ENCODE measurements at places on chromosomes 13 and 19.
A peak's percentile ranks its signal among the peaks of the same experiment; 100 is the strongest.

GRCh38 chr19:38559428-38560401 lies 58.0 kb downstream of the MAP4K1 start:
- DNase-seq = no peak

GRCh38 chr19:18179957-18180356 lies 6.3 kb downstream of the IFI30 start:
- DNase-seq = no peak

DNA sequence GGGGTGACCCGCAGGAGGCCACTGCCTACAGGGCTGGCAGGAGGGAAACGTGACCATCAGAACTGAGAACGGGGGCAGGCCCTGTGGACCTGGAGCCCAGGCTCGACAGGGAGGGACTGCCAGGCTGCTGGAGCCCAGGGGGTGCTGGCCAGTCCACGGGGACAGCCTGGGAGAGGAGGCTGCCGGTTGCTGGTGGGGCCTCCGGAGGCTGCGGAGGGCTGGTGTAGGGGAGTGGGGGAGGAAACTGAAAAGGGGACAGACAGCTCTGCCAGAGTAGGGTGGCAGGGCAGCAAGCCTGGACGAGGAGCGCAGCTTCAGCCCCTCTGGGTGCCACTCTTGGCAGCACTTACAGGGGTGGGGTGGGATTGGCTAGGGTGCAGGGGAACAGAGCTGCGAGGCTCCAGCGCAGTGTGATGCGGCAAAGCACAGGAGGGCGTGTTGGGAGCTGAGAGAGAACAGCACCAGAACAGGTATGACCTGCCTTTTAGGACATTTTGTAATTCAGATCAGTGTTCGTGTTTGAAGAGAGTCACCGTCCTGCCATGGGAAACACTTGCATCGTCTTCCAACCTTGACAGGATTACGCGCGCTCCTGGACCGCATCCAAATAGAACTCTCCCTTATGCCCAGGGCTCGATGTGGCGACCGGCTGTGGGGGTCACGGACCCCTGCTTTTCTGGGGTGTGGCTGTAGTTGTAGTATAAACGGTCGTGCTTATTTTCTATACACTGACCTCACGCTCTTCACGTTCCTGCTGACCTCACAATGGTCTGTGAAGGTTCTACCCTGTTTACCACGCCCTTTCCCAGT lies 19.9 kb upstream of the ARHGEF7 start:
- DNase-seq = no peak

DNA sequence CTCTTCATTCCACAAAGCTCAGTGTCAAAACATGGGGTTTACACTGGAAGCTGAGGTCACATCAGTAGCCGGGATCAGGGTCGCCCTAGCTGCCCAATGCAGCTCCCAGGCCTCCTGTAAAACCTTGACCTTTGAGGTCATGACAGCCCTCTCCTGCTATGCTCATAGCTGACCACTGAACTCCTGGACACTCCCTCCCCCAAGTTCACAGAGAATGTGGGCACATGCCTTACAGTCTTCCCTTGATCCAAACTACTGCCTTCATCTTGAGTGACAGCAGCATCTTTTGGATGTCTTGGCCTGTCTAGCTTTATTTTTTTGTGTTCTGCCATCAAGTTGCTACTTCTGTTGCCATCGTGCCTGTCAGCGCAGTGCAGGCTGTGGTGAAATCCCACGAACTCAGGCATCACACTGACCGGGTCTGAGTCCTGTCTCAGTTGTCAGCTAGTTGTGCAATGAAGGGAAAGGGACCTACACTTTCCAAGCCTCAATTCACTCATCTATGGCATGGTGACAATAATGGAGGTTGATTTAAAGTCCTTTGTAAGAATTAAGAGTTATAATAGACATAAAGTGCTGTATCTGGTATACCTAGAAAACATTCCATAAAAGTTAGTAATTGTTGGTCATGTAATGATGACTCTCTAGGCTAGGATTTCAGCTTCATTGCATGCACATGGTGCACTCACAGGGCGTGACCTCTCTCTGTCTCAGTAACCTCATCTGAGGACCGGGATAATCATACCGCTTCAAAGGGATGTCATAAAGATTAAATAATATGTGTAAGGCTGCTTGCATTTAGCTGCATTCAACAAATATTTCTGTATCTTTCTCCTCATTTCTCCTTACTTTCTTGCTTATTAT lies 16.4 kb upstream of the ALOX5AP start:
- DNase-seq = no peak

- no peak for DNase-seq
Measured at GRCh38 chr13:27004326-27004725, 167.3 kb downstream of the USP12 start.

DNA sequence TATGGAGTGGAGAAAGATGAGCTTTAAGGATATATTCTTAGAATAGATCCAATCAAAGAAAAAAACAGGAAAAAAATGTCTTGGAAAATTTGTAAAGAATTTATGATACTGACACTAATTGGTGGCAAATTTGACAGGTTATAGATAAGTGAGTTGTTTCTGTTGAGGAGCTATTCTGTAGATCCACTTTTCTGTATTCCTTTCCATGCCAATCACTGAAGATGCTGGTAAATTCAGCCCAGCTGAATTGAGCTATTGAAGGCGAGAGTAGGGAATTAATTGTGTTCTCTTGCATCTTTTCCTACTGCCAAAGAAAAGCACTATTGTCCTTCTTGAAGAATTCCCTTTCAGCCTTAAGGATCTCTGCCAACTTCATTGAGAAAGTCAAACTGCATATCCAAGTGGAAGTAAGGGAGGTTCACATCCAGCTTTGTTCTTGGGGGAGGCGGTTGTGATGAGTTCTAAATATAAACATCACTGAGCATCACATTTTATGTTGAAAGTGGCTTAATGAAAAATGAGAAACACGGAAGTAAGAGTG lies 113.1 kb downstream of the PCDH9 start:
- DNase-seq = no peak

- DNase-seq = no peak
Measured at GRCh38 chr19:6213266-6213595, 66.5 kb downstream of the MLLT1 start.

DNA sequence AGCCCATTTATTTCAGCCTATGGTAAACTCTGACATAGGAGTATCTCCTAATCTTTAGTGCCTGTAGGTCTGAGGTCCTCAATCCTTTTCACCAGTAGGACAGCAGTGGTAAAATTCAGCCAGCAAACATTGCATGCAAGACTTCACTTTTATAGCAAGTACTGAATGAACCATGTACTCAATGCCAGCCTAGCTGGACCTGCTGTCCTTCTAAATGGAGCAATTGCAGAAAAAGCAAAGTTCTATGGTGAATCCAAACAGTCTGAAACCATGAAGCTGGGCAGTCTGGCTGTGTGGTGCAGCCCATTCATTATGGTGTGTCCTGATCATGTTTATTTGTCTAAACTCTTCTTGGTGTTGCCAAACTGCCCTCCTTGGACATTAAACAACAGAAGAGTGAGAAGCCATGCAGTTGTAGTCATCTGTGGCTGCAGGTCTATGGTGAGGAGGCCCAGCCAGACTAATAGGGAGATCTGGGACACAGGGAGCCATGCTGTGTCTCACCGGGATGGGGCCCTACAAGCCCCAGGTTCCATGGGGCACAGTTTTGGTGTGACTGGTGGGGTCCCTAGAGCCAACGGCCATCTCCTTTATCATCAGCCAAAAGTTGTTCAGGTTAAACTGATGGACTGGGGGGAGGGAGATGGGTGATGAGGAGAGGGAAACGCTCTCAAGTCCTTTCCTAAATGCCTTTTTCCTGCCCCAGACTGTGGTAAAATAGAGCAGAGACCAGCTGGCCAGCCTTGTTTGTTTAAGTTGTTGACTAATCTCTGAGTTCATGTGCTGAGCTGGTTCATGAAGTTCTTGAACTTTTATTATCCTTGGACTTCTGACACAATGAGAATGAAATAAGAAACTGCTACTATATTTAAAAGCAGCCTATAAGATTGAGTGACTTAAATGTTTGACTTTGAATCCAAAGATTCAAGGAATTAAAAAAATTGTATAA lies 20.6 kb upstream of the TNFSF11 start:
- DNase-seq = no peak

GRCh38 chr13:65623148-65623547 lies 1607.0 kb downstream of the PCDH9 start:
- no peak for DNase-seq

DNA sequence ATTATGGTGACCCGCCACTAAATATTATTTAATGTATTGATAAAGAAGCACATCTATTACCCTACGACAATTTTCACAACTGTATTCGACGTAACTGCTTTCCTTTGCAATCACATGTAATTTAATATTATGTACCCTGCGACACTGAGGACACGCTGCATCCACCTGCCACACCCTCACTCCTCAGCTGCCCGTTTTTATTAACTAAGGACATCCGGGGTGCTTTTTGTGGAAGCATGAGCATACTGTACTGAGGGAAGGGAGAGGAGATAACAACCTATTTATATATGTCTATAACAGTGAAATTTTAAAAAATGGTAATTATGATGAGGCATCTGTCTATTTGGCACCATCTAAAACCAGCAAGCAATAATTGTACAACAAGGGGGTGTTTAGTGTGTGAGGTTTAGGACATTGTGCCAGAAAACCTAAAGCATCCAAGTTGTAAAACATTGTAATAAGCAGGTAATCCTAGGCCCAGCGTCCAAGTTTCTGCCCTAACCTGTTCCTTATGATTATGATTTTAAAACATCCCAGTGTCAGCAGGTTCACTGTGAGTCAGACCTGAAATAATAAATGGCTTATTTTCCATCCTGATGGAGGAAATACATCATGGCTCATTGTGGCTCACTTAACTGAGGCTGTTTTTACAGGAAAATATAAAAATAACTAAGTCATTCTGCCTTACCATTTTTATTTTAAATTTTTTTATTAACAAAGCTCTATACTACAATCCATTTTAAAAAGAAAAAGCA lies 56.3 kb downstream of the FOXO1 start:
- DNase-seq = no peak

DNA sequence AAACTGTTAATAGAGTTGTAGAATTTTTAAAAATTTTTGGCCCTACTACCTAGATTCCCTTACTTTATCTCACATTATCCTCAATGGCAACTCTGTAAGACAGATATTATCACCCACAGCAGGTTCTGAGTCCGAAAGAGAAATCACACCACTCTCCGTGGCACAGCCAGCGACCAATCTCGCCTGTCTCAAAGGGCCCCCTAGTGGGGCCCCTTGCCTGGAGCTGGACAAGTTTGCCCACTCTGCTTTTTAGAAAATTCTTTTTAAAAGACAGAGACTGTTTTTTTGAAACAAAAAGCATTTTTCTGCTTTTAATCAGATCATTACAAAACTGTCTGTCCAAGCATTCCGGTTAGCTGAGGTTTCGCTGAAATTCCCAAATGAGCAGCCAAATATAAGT lies 21.7 kb downstream of the PHF11 start:
- DNase-seq = no peak

GRCh38 chr19:19010551-19010950 lies 22.8 kb downstream of the SUGP2 start:
- DNase-seq = no peak

DNA sequence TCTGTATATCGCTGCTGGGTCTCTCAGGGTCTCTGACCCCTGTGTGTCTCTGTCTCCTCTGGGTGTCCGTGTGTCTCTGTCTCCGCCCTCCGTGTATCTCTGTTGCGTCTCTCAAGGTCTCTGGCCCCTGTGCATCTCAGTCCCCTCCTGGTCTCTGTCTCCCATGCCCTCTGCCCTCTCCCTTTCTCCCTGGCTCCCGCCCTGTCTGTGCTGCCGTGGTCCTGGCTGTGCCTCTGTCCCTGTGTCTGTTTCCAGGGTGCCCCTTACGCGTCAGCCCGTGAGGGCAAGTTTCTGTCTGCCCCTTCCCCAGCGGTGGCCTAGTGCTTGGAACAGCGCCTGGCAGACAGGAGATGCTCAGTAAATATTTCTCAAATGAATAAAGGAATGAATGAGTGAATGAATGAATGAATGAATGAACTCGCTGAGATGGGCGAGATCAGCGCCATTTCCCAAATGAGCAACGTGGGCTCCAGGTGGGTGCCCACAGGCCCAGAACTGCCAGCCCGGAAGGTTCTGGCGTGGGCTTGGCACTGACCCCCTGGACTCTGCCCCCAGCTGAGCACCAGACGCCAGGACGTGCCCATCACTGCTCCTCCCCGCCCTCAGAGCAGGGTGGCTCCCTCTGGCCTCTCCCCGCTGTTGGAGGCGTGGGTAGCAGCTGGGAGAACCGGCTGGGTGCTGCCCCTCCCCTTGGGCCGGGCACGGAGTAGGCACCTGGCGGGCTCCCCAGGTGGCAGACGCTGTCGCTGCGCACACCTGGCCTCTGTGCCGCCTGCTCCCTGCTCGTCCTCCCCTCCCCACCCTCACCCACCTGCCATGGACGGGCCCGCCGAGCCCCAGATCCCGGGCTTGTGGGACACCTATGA lies at the start of gene SULT2B1:
Gene SULT2B1, plus strand, starts transcription at position 736 of the 866 bp plus-strand sequence. Its CDS starts 81 bp downstream, at position 817.
- DNase-seq = no peak

GRCh38 chr13:24624801-24625231 lies 55.4 kb upstream of the ATP12A start:
- no peak for DNase-seq

GRCh38 chr19:35037716-35038622 lies 3.6 kb upstream of the HPN start:
- no peak for DNase-seq

DNA sequence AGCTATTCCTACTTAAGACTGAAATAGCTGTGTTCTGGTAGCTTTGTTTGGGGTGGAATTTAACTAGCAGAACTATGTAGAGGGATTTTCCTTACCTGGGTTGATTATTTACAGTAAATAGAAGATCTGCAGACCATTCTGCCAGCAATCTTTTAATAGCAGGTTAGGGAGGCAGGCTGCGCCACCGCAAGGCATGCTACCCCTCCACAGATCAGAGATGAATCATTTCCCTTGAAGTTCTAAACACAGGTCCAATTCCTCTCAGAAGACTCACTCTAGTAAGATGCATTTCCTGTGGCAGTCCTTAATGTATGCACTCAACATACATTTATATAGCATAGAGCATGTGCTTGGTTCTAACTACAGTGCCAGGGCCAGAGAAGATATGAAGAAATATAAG lies 109.0 kb downstream of the TNFRSF19 start:
- DNase-seq = no peak

- no peak for DNase-seq
Measured at GRCh38 chr19:51187395-51188226, 37.3 kb upstream of the CD33 start.

- peak; percentile 73 for DNase-seq
Measured at GRCh38 chr13:21079761-21080592, 18.6 kb upstream of the LATS2 start.

DNA sequence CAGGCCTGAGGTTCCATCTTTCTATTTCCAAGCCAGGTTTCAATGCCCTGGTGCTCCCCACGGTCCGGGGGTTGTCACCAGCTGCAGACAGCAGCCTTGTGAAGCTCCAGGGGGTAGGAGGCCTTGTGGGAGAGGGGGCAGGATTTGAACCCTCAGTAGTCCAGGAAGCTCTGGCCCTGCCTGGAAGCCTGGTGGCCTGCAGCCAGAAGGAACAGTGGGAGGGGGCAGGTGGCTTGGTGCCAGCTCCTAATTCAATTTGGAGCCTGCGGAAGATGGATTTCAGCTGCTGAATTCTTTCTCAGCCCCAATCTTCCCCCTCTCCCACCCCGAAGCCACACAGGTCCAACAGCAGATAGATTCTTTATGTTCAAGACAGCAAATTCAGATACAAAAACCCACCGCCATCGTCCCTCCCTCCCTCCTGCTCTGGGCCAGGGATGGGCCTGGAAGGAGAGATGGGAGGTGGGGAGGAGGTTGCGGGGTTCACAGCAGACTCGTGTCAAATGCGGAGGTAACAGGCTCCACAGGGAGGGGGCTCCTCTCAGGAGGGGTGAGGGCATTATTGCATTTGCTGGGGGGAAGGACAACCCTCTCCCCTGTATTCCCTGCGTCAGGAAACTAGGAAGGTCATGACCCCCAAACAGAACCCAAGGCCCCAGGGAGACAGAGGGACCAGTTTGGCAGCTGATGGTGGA lies 2.4 kb upstream of the PTGER1 start:
- DNase-seq = no peak

All from NCI-H2227 treated with DMSO at 0.1 percent for 48 hours (cell line).